ENCODE measurements at places on chromosomes 4 and X.

DNA sequence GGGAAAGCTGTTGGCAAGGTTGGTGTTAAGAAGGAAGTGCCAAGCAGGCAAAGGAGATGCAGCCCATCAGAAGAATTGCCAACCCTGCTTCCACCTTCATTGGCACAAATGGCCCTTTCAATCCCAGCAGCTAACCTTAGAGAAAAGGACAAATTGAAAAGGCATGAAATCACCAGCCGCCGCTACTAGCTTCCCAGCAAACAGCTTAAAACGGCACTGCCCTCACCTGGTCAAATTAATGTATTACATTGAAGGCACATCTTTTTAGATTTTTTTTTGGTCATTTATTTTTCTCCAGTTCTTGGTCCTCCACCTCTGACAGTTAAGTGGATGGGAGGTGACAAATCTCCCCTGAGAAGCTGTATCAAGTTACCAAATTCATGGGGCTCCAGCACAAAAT lies 51.0 kb upstream of the NHSL2 start:
- peak; percentile 13 for DNase-seq

GRCh38 chr4:165967486-165967885 lies 94.4 kb downstream of the TLL1 start:
- DNase-seq: peak; percentile 38

DNA sequence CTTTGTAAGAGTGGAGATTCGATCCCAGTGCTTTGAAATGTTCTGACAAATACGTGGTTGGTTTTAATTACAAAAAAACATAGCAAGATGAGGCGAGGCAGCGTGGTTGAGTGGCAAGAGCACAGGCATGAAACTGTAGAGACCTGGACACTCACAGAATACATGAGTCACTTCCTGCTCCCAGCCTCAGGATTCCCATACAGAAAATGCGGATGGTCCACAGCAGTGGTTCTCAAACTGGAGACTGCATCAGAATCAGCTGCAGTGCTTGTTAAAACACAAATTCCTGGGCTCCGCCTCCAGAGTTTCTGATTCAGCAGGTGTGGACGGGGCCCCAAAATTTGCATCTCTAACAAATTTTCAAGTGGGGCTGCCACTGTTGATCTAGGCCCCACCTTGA lies 10.1 kb downstream of the OTOP1 start:
- DNase-seq: no peak

GRCh38 chrX:33447285-33447684 lies 235.9 kb upstream of the DMD start:
- DNase-seq: no peak

GRCh38 chr4:30840571-30840970 lies 120.4 kb downstream of the PCDH7 start:
- no peak for DNase-seq

DNA sequence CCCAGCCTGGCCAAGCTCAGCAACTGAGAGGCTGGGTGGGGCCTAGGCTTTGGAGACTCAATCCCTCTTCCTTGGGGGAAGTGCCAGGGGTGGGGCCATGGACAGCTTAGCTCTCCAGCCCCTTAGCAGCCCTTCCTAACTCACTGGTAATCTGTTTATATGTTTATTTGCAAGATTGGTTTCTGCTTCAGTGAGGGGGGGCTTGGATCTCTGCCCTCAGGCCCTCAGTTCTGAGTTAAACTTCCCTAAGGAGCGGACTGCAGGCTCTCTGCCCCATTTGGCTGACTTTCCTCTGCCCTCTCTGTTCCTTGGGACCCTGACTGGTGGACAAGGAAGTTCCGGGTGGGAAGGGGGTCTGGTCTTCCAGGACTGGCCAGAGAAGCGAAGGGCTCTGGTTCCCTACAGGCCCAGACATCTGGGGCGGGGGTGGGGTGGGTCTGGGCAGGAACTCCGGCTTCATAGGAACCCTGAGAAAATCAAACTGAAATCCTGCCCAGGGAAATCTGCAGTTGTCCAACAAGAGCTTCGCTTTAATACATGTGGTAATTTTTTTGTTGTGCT lies 51.4 kb downstream of the NALF2 start:
- DNase-seq: no peak

DNA sequence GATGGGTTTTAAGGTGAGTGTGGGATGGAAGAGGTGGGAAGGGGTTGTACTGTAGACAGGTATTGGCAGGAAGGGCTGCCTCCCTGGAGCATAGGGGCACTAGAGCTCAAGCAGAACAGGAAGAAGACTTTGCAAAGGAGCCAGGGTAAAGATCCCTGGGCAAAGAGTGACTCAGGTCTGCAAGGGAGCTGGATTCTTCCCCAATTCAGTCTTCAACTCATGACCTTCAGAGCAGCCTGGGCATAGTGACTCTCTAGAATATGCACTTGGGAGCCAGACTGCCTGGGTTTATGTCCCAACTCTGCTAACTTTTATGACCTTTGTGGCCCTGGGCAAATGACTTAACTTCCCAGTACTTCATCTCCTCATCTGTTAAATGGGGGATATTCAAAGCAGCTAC lies 4.0 kb downstream of the LONRF3 start:
- DNase-seq: no peak

- no peak for DNase-seq
Measured at GRCh38 chr4:128168701-128169100, 107.6 kb downstream of the LARP1B start.

DNA sequence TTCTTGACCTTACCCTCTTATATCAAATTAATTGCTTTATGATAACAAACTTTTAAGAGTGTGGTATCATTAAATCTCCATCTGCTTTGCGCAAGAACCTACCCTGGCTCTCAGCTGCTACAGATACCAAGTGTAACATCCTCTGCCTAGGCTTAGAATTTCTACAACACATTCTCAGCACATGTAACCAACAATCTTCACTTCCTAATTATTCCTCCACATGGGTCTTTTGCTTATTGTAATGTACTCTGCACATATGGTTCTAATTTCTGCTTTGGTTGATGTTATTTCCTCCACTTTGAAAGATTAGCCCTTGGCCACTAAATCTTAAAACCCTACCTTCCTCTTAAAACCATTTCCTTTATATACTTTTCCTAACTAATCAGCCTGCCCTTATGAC lies 242.4 kb downstream of the ARHGAP24 start:
- DNase-seq: no peak

DNA sequence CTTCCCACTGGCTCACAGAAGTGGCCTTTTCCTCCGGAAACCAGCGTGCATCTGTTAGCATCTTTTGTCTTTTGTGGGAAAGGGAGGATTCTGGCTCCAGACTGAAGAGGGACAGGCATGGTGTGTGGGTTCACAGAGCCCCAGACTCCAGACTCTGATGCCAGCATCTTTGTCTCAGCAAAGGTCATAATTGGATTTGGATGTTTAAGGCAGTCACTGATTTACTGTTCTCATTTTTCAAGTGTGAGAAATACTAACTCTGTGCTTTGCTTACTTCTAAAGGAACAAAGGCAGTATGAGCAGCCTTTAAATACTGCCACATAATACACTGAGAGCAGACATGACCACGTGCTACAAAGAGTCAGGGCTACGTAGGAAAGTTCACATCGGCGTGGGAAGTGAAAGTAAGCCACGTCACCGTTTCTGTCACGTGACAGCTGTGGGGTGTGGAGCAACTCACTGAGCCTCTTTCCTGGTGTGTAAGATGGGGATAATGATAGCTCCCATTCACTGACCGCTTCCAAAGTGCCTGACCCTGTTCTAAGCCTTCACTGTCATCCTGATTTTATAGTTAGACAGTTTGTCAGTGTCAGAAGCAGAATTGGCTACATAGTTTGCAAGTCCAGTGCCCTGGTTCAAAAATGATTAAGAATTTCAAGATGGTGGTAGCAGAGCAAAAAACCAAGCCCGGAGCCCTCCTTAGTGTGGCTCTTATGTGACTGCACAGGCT lies 24.8 kb upstream of the TMSB4X start:
- DNase-seq: peak; percentile 30

DNA sequence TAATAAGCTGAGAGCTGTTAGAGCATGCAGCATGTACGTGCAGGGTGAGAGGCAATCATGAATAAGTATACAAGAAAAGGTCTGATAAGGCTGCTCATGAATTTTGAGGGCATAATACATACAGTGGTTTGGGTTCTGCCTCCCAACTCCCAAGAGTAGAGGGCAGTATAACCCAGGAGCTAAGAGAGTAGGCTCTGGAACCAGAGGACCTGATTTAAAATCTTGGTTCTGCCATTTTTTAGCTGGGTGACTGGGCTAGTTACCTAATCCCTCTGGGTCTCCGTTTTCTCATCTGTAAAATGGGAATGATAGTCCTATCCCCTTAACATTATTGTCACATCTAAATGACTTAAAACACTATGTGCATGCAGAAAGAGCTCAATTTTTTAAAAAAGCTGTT lies 85.3 kb downstream of the LNX1 start:
- no peak for DNase-seq

DNA sequence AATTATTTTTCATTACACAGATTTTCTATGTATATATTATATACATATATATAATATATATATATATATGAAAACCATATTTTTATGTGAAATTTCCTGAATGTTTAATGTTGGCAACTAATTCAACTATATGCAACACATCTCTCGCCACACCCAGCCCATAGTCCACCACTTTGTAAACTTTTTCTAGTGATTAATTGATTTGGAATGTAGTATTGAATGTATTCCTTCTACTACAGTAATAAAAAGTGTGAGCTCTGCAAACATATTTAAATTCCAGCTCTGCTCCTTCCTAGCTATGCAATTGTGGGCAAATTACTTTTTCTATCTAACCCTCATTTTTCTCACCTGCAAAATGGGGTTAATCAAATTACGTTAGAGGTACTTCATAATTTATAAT lies 187.8 kb downstream of the TEX11 start:
- peak; percentile 58 for DNase-seq

- DNase-seq: no peak
Measured at GRCh38 chr4:97585274-97585673, 558.0 kb downstream of the STPG2 start.

DNA sequence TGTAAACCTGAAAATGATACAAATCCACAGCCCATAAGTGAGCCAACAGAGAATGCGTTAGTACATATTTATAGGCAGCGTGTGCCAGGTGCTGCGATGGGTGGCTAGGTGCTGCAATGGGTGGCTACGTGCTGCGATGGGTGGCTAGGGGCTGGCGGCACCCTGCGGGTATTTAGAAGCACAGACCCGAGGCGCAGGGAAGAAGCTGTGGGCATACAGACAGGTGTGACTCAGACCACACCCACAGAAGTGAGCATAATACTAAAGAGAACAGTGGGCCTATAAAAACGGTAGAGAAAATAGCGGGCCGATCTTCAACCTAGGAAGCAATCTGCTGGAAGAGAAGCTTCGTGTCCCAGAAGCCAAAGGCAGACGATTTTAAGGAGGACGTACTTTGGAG lies 81.1 kb downstream of the FAT1 start:
- no peak for DNase-seq

DNA sequence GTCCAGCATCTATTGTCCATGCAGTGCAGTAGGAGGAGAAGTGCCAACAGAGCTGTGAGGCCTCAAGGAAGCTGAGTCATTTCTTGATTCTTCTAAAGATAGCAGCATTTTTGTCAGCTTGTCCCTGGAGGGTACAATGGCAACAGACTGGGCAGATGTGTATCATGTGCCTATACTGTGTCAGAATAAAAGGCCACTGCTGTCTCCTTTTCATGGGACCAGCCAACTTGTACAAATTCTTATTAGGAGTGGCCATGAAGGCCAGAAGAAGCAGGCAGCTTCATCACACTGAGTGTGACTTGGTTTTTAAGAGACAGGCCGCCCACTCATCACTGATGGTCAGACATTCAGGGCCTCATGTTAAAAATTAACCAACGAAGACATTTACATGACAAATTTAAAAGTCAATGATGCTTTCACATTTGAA lies 185.0 kb upstream of the FAM241A start:
- DNase-seq: peak; percentile 8

DNA sequence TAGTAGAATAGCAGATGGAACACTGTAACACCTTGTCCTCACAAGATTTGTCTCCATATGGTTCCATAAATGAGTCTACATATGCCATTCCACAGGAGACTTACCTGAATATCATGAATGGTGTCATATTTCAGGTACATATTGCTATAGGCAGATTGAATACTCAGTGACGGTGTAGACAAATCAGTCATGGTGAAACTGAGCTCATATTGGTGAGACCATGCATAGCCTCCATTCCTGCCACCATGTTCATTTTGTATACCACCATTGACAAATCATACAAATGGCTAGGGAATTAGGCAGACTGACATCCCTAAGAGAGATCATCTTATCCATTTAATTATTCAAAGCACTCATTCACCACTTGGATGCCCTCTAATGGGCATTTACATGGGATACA lies 38.0 kb upstream of the SPP1 start:
- no peak for DNase-seq

DNA sequence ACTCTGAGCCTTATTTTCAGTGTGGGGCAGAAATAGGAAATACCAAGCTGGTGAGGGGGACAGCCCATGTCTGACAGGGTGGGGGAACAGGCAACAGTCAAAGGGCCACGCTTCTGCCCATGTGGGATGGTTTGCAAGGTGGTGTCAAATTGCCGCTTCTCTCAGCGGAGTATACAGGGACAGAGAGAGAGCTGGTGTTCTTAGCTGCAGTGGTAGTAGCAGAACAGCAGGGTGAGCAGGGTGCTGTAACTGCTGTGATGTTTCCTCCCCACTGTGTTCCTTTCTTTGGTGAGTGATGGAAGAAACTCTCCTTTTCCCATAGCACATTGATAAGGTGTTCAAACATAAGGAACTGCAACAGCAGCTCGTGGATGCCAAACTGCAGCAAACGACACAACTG lies 37.9 kb downstream of the RBBP7 start:
- no peak for DNase-seq

- no peak for DNase-seq
Measured at GRCh38 chr4:93825551-93826216, 2.9 kb upstream of the ATOH1 start.

- peak; percentile 45 for DNase-seq
Measured at GRCh38 chr4:77959566-77960338, 97.1 kb downstream of the MRPL1 start.

DNA sequence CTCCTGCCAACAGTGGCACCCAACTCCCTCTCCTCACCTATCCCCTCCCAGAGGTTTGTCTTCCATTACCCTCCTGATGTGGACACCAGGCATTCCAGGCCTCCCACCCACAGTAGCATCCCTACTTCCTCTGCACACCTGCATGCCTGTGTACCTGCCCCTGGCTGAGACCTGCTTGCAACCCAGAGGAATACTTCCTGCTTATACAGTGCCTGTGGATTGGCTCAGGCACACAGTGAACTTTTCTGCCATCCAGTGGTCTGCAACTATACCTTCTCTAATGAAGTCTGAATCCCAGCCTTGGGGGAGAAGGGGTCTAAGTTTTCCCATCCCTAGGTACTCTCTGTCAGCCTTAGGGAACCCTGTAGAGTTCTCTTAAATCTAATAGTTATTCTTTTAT lies 169.9 kb downstream of the IQCM start:
- no peak for DNase-seq

DNA sequence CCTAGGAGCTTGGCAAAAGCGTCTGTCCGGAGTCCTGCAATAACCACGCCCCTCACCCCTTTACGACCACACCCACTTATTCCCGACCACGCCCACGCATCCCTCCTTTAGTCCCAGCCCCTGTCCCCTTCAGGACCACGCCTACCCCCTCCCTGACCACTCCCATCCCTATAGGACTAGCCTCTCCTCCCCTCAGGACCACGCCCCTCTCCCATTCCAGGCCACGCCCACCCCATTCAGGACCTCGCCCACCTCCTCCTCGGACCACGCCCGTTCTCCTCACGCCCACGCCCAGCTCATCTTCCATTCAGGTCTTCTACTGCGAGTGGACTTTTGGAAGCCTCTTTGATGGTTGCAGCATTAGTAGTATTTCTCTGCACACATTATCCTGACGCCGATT lies 131.2 kb upstream of the STX18 start:
- peak; percentile 43 for DNase-seq
